Stomach (tissue), 19 donors: ENCODE measurements at places on chromosomes 12 and 14. TPM values are rescaled to one million over a fixed set of nuclear protein-coding genes. Genes with fewer than 3 reads are reported as not detected.
A peak's percentile ranks its signal among the peaks of the same experiment; 100 is the strongest.

BCAT1 gene
- 7.5 TPM for polyA plus RNA-seq

GDF3 gene
- polyA plus RNA-seq: not detected

PRH2 gene
- 0.45 TPM for polyA plus RNA-seq

DNA sequence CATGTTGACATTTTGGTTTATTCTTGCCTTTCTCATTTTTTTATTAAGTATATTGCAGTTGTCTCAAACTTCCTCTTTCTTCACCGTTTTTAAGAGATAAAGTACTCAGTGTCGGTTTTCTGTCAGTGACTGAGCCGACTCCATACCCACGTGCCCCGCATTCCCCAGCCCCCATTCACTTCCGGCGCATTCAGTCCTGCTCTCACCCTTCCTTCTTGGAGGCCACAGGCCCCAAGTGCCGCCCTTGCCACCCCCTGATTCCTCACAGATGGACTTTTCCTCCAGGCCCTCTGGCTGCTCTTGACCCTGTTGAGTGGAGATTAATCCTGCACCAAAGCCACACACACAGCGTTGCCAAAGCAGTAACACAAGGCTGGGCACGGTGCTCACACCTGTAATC lies 19.1 kb upstream of the DNAH10 start:
- H3K36me3 ChIP-seq: peaks cover 56% of the 10 kb centered on the region
- no peaks in the 10 kb centered on the region for H3K27me3 ChIP-seq
- H3K4me3 ChIP-seq: no peak overlapping the region
- H3K27ac ChIP-seq: no peak overlapping the region
- DNase-seq: no peak

DNA sequence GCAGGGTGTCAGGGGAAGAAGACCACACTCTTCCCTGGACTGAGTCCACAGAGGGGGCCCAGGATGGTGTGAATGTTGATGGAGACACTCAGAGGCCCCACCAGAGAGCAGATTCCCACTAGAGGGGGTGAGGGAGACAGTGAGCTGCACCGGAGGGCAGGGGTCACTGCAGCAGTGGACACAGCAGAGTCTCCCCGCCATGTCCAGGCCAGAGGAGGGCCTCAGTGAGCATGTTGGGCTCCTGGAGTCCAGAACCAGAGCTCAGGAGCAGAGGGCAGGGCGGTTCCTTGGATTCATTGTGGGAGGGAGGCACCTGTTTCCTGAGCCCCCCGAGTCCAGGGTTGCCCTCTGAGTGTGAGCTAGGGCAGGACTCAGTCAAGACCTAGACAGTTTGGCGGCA lies 1.8 kb upstream of the KRT82 start:
- no peak for DNase-seq
- H3K36me3 ChIP-seq: no peaks in the 10 kb centered on the region
- no peak overlapping the region for H3K4me3 ChIP-seq
- no peaks in the 10 kb centered on the region for H3K27me3 ChIP-seq
- H3K27ac ChIP-seq: no peak overlapping the region
- H3K4me1 ChIP-seq: no peaks in the 10 kb centered on the region

- DNase-seq: peak; percentile 100
- H3K36me3 ChIP-seq: no peaks in the 10 kb centered on the region
- no peaks in the 10 kb centered on the region for H3K27me3 ChIP-seq
- H3K4me3 ChIP-seq: peak overlapping the region; percentile 38
- peak overlapping the region; percentile 91 for H3K27ac ChIP-seq
- H3K4me1 ChIP-seq: peaks cover 36% of the 10 kb centered on the region
Measured at GRCh38 chr14:100192672-100193416, 33.4 kb upstream of the DEGS2 start.

GRCh38 chr12:96414637-96415036 lies 14.4 kb upstream of the CDK17 start:
- H3K27ac ChIP-seq: no peak overlapping the region
- DNase-seq: no peak
- no peaks in the 10 kb centered on the region for H3K4me1 ChIP-seq
- no peaks in the 10 kb centered on the region for H3K27me3 ChIP-seq
- H3K36me3 ChIP-seq: no peaks in the 10 kb centered on the region

- no peak overlapping the region for H3K27ac ChIP-seq
- H3K27me3 ChIP-seq: no peaks in the 10 kb centered on the region
- H3K4me1 ChIP-seq: peaks cover 82% of the 10 kb centered on the region
- no peaks in the 10 kb centered on the region for H3K36me3 ChIP-seq
Measured at GRCh38 chr14:73777420-73777819, 63.2 kb upstream of the PNMA1 start.

DNA sequence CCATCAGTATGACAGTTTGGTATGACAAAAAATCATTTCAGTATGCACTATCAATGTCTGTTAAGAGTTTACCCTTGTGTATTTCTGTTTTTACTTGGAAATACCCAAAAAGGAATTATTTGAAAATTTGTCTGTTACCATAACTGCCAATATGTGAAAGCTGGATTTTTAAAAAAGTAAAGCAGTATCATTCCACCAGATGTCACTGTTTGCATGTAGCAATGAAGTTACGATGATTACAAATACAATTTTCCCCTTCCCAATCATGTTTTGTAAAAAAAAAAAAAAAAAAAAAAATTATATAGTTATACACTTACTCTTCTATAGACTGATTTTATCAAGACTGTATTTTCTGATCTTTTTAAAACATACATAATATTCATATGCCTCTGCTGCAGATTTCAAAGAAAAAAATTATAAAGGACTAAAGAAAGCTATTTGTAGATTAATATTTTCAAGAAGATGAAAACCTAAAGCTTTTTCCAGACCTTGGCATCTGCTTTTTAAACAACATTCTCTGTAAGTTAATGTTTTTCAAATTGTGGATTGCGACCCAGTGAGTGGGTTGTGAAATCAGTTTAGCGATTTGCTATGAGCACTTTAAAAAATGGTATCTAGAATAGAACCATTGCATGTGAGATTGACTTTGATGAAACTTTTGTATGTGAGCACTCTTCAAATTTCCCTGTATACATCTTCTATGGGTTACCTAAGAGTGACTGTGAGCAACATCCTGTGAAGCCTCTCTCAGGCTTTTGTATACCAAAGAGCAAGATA lies 114.2 kb downstream of the TTC6 start:
- H3K27ac ChIP-seq: no peak overlapping the region
- no peaks in the 10 kb centered on the region for H3K36me3 ChIP-seq
- DNase-seq: peak; percentile 35
- H3K4me1 ChIP-seq: no peaks in the 10 kb centered on the region

- no peak overlapping the region for H3K27ac ChIP-seq
- no peaks in the 10 kb centered on the region for H3K27me3 ChIP-seq
- no peak for DNase-seq
- H3K4me3 ChIP-seq: no peak overlapping the region
- no peaks in the 10 kb centered on the region for H3K36me3 ChIP-seq
Measured at GRCh38 chr12:42130672-42131402, 13.8 kb downstream of the GXYLT1 start.

- H3K4me1 ChIP-seq: no peaks in the 10 kb centered on the region
- no peaks in the 10 kb centered on the region for H3K36me3 ChIP-seq
- H3K27me3 ChIP-seq: no peaks in the 10 kb centered on the region
- H3K4me3 ChIP-seq: no peak overlapping the region
Measured at GRCh38 chr12:105982022-105982421, 156.7 kb downstream of the NUAK1 start.

DNA sequence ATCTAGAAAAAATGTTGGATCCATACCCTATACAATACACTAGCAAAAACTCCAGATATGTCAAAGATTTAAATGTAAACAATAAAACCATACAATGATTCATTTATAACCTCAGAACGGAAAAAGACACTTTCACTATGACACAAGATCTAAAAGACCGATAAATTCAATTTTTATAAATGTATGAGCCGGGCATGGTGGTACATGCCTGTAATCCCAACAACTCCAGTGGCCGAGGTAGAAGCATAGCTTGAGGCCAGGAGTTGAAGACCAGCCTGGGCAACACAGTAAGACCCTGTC lies 2.5 kb upstream of the SOS2 start:
- no peaks in the 10 kb centered on the region for H3K27me3 ChIP-seq
- no peak for DNase-seq
- H3K36me3 ChIP-seq: no peaks in the 10 kb centered on the region

GRCh38 chr12:14283489-14284144 lies 81.9 kb upstream of the ATF7IP start:
- no peaks in the 10 kb centered on the region for H3K4me1 ChIP-seq
- H3K36me3 ChIP-seq: no peaks in the 10 kb centered on the region
- no peak overlapping the region for H3K4me3 ChIP-seq

DNA sequence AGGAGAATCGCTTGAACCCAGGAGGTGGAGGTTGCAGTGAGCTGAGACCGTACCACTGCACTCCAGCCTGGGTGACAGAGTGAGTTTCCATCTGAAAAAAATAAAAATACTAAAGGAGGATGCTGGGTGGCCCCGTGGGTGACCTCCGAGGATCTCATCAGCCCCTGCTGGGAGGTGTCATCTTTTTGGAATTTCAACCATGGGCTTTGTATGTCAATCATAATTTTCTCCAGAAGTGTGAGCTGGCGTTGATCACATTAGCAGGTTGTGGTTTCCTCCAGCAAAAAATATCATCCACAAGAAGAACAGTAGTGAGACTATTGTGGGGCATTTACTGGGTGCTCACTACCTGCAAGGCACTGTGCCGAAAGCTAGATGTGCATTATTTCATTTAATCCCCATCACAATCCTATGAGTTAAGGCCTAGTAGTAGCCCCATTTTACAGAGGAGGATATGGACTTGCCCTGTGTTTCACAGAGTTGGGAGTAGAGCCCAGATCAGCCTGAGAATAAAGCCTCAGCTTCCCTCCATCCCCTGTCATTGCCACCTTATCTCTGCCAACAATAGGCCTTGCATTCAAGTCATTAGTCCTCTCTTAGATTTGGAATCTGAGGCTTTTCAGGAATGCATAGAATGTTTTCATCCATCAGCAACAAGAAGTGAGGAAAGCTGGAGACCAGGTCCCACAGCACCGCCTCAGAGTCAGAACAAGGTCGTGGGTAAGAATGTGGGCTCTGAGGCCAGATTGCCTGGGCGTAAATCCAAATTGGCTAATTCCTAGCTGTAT lies 39.8 kb downstream of the SVOP start:
- H3K36me3 ChIP-seq: no peaks in the 10 kb centered on the region
- no peaks in the 10 kb centered on the region for H3K27me3 ChIP-seq
- no peak for DNase-seq
- no peak overlapping the region for H3K4me3 ChIP-seq
- H3K4me1 ChIP-seq: no peaks in the 10 kb centered on the region

- no peak for DNase-seq
- no peaks in the 10 kb centered on the region for H3K27me3 ChIP-seq
- no peak overlapping the region for H3K4me3 ChIP-seq
- peaks cover 11% of the 10 kb centered on the region for H3K4me1 ChIP-seq
Measured at GRCh38 chr14:93964820-93965286, 11.5 kb downstream of the ASB2 start.

DNA sequence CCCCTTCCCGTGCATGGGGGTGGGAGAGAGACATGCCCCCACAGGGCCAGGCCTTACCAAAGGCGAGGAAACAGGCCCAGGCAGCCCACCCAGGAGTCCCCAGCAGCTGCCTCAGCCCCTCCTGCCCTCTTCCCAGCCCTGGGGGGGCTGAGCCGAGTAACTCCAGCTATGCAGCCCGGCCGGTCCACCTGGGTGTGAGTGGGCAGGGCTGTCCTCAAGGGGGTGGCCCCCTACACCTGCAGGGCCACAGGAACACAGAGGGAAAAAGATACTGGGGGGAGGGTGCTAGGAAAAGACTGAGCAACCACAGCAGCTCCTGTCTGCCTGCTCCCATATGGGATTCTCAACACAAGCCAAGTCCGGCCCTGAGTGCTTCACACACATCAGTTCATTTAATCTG lies 7.6 kb downstream of the FIGNL2 start:
- DNase-seq: no peak
- H3K27me3 ChIP-seq: peaks cover 97% of the 10 kb centered on the region
- no peak overlapping the region for H3K4me3 ChIP-seq
- H3K27ac ChIP-seq: no peak overlapping the region

- peaks cover 79% of the 10 kb centered on the region for H3K36me3 ChIP-seq
- H3K27me3 ChIP-seq: no peaks in the 10 kb centered on the region
- no peaks in the 10 kb centered on the region for H3K4me1 ChIP-seq
- no peak overlapping the region for H3K4me3 ChIP-seq
Measured at GRCh38 chr12:51115533-51115932, 32.1 kb upstream of the CSRNP2 start.

GRCh38 chr14:38556252-38556651 lies 300.4 kb upstream of the CLEC14A start:
- no peaks in the 10 kb centered on the region for H3K4me1 ChIP-seq
- no peak for DNase-seq
- no peaks in the 10 kb centered on the region for H3K27me3 ChIP-seq

- H3K27ac ChIP-seq: no peak overlapping the region
- H3K27me3 ChIP-seq: no peaks in the 10 kb centered on the region
- H3K36me3 ChIP-seq: no peaks in the 10 kb centered on the region
- no peak for DNase-seq
- no peak overlapping the region for H3K4me3 ChIP-seq
- no peaks in the 10 kb centered on the region for H3K4me1 ChIP-seq
Measured at GRCh38 chr14:58597041-58597440, 40.7 kb upstream of the DACT1 start.

GRCh38 chr14:50082784-50083466 lies 33.4 kb downstream of the VCPKMT start:
- H3K27ac ChIP-seq: peak overlapping the region; percentile 67
- no peak overlapping the region for H3K4me3 ChIP-seq
- DNase-seq: peak; percentile 57
- H3K27me3 ChIP-seq: no peaks in the 10 kb centered on the region
- no peaks in the 10 kb centered on the region for H3K4me1 ChIP-seq
- no peaks in the 10 kb centered on the region for H3K36me3 ChIP-seq
